Naive thymus-derived CD4-positive, alpha-beta T cell (primary cell): ENCODE measurements at places on chromosomes 4 and X. TPM values are rescaled to one million over a fixed set of nuclear protein-coding genes. Genes with fewer than 3 reads are reported as not detected.

Gene SPANXA2
- not detected for polyA plus RNA-seq

Gene NAP1L2
- 1.8 TPM for polyA plus RNA-seq

Gene PPAT
- 10.4 TPM for polyA plus RNA-seq

Gene TCEAL7
- polyA plus RNA-seq, result not detected

Gene SAGE1
- polyA plus RNA-seq, result not detected

Gene EVC2
- not detected for polyA plus RNA-seq

Gene PGRMC2
- 23.7 TPM for polyA plus RNA-seq
